Activated CD4-positive, CD25-positive, alpha-beta regulatory T cell (primary cell): ENCODE measurements at places on chromosomes 1 and 21.

DNA sequence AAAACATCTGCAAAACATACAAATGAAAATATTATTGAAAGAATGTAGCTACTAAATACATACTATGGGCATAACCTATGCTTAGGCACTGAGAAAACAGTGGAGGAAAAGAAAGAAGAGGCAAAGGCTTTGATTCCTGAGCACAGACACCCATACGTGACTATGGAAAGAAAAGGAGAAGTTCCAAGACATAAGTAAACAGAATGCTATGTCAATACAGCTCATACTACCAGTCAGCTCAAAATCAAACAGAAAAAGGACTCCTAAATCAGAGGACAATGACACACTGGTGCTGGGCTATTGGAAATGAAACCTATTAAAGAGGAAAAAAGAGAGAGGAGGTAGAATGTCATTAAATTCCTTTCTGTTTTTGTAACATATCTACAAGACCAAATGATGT is 225.4 kb downstream of the SMYD3 start:
- no peak for DNase-seq

DNA sequence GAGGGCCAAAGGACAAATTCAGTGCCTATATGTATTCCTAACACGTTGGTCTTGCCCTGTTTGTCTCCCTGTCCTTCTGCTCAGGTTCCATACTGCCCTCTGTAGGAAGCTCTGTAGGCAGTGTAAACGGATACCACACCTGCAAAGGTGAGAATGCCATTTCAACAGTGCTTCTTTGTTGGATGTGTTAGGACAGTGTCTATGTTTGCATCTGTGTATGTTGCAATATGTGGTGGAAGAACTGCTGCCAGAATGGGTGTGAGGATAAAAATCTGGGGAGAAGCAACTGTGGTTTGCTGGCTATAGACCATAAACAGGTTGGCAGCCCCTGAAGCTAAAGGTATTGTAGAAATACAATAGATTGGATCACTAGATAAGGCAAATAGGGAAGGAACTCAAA is 113.1 kb upstream of the BMP8A start:
- DNase-seq = no peak

- DNase-seq = no peak
These were observed 5.9 kb downstream of the BLACAT1 start for GRCh38 chr1:205449750-205450443.

DNA sequence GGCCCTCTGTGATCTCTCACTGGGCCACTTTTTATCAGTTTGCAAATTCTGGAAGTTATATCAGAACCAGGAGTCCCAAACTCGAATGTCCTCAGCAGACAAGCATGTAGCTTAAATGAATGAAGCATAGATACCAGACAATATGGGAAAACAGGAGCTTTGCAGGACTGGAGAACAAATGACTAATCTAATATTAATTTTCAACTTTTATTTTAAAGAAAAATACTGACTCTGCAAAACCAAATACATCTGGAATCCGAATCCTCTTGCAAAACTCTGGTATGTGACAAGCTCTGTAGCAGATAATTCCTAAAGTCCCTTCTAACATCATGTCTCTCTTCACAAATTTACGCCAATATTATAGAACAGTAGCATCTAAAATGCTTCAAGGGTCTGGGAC is 427.4 kb downstream of the TTLL7 start:
- no peak for DNase-seq

- no peak for DNase-seq
These were observed 36.0 kb downstream of the PABPC4 start for GRCh38 chr1:39540504-39541031.

DNA sequence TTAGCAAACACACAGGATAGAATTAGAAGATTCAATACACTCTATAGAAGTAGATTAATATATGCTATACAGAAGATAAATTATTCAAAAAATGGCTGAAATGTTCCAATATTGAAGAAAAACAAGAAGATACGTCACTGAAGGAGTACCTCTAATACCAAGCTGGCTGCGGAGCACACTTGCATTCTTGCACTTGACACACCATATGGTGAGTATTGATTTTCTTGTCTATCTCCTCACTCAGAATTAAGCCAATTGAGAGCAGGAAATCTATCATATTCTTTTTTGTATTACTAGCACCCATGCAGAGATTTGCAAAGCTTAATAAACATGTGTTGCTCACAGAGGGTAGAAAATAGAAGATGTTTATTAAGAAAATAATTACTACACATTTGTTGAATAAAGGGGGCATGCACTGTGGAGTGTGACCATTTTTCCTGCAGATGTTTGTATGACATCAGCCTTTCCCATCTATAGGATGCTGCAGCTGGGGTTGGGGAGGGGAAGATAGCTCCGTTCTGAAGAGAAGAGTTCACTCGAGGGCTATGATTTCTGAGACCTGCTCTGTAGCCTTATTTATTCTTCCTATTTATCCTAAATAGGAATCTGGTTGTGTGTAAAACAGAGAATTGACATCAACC is 318.1 kb downstream of the HHIPL2 start:
- DNase-seq = no peak

GRCh38 chr1:238826891-238827290 is 559.5 kb upstream of the CHRM3 start:
- DNase-seq = no peak

DNA sequence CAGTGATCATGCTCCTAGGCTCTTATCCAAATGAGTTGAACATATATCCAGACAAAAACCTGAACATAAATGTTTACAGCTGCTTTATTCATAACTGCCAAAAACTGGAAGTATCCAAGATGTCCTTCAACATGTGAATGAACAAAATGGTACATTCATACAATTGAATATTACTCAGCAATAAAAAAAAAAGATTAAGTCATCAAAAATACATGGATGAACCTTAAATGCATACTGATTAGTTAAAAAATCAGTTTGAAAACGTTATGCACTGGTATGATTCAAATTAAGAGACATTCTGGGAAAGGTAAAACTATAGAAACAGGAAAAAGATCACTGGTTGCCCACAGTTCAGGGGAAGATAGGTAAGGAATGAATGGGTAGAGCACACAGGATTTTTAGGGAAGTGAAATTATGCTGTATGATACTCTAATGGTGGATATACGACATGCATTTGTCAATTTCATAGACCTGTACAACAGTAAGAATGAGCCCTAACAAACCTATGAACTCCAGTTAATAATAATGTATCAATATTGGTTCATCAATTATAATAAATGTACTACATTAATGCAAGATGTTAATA is 3.1 kb downstream of the LRRC40 start:
- no peak for DNase-seq

- peak; percentile 23 for DNase-seq
These were observed 41.8 kb upstream of the ATF3 start for GRCh38 chr1:212566522-212567479.

GRCh38 chr21:16742131-16742641 is 770.7 kb upstream of the CXADR start:
- DNase-seq = no peak

GRCh38 chr1:75589637-75590036 is 21.3 kb downstream of the SLC44A5 start:
- no peak for DNase-seq

DNA sequence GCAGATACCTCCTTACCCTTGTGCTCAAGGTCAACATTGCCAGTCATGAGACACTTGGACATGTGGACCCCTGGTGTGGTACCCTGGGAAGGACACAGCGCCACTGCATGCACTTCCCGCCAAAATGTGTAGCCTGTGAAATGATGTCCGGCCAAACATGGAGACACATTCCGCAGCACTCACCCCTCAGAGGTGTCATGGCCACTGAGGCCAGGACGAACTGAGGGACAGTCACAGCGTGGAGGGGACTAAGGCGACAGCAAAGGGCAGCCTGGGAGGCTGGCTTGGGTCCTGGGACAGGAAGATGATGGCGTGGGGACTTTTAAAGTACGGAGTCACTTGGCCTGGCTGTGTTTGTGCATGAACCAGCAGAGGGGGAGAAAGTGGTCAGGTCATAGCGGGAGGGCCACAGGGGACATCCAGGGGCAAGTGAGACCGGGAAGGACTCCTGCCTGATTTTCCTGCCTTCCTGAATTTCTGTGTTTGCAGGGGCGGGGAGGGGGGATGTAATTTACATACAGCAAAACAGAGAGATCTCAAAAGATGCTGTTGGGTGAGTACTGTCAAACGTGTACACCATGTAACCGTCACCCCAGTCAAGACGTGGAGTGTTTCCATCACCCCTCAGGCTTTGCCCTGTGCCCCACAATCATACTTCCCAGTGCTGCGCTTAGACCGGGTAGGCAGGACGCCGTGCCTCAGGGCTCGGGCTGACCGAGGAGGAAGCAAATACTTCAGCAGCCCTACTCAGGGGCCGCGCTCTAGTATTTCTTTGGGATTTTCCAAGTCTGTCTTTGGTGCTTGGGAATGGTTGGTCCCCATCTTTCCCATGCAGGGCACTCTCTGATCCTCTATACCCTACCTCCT is 45.2 kb downstream of the WDR4 start:
- no peak for DNase-seq

GRCh38 chr1:38088366-38088765 is 41.8 kb upstream of the POU3F1 start:
- no peak for DNase-seq

GRCh38 chr1:189706594-189706993 is 771.1 kb downstream of the BRINP3 start:
- no peak for DNase-seq
